GM23338 (cell line): ENCODE measurements at places on chromosomes 3 and 15. TPM values are rescaled to one million over a fixed set of nuclear protein-coding genes. Genes with fewer than 3 reads are reported as not detected.
A peak's percentile ranks its signal among the peaks of the same experiment; 100 is the strongest.

- peaks cover 10% of the 10 kb centered on the region for H3K4me1 ChIP-seq
- no peak overlapping the region for H3K4me3 ChIP-seq
- no peaks in the 10 kb centered on the region for H3K36me3 ChIP-seq
- no peak overlapping the region for H3K27ac ChIP-seq
These were observed 59.5 kb upstream of the STRIT1 start for GRCh38 chr3:155352900-155353490.

GRCh38 chr3:185781759-185782158, 43.1 kb downstream of the IGF2BP2 start:
- no peak overlapping the region for H3K27ac ChIP-seq
- H3K27me3 ChIP-seq: no peaks in the 10 kb centered on the region
- no peak overlapping the region for H3K4me3 ChIP-seq
- DNase-seq: no peak
- peaks cover 69% of the 10 kb centered on the region for H3K4me1 ChIP-seq

DNA sequence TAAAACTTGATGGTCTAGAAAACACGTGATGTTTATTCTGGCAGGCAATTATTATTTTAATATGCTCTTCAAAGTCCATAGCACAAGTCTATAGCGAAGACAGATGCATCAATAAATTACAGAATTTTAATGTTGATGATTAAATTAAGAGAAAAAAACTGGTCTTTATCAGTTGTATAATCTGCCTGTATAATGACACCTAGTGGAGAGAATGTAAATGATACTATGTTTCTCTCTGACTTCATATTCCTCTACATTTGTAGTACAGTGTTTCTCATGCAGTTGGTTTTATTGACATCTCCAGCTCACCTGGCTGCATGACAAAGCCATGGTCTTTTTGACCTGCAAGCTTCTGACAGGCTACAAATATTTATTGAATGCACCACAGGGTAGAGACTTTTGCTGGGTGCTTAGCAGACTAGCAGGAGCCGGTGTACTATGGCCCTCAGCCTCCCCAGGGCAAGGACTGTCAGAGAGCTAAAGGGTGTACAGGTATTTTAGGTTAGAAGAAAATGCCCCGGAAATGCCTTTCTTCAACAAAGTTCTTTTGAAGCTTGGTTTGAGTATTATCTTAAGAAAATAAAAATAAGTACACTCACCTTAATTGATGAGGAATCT, 289.9 kb downstream of the GAP43 start:
- DNase-seq: peak; percentile 42
- no peak overlapping the region for H3K4me3 ChIP-seq
- H3K4me1 ChIP-seq: peaks cover 9% of the 10 kb centered on the region; the same call in 1 of the 2 replicates
- H3K27ac ChIP-seq: no peak overlapping the region
- no peaks in the 10 kb centered on the region for H3K27me3 ChIP-seq

DNA sequence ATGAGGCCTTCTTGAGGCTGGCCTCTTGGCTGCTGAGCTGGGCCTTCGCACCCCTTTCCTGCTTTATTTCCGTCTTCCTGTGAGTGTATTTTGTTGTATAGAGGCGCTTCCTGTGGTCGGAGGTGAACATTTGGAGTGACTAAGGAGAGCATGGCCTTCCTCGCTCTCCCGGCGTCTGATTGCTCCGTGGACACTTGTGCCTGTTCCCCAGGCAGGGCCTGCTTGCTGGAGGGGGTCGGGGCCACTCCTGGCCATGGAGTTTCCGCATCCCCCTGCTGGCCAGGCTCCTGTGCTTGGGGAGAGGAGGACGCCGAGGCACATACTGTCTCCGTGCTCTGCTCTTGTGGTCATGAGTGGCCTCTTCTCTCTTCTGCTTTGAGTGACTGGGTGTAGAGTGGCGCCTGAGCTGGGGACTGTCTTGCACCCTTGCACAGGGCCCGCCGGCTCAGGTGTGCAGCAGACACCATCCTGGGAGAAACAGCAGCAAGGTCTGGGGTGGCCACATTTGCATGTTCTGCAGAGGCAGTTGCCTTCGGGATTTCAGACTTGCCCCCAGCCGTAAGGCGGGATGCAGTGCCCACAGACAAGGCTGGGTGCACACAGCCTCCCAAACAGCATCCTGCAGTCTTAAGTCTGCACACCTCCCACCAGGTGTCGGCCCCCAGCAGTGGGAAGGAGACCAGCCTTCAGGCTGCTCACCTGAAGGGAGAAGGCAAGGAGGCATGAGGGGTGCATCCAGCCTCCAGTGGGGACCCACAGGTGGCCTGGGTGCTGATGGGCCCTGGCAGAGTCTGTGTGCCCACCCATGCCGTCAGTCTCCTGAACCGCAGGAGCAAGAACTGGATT, 16.4 kb downstream of the KLF13 start:
- no peak overlapping the region for H3K27ac ChIP-seq
- H3K36me3 ChIP-seq: no peaks in the 10 kb centered on the region
- H3K27me3 ChIP-seq: no peaks in the 10 kb centered on the region
- H3K4me3 ChIP-seq: no peak overlapping the region

PARP15 gene
- 0.17 and 0.39 TPM in 2 replicates for polyA plus RNA-seq

NR2E3 gene
- 0.83 and 1.4 TPM in 2 replicates for polyA plus RNA-seq
